ENCODE measurements at places on chromosomes 7 and 10. TPM values are rescaled to one million over a fixed set of nuclear protein-coding genes. Genes with fewer than 3 reads are reported as not detected.

Gene NME8
- 2.0 TPM for total RNA-seq

Gene FAM221A
- 8.5 TPM for total RNA-seq

Gene UCN3
- total RNA-seq: not detected

Gene LRRC17
- 8.1 TPM for total RNA-seq

Gene TBC1D12
- total RNA-seq: 10.9 TPM

Gene ADARB2
- total RNA-seq: not detected

Gene SDK1
- 20.0 TPM for total RNA-seq

Measured in aorta (tissue), 5 donors.